ENCODE measurements at places on chromosomes 4 and X.
A peak's percentile ranks its signal among the peaks of the same experiment; 100 is the strongest.

DNA sequence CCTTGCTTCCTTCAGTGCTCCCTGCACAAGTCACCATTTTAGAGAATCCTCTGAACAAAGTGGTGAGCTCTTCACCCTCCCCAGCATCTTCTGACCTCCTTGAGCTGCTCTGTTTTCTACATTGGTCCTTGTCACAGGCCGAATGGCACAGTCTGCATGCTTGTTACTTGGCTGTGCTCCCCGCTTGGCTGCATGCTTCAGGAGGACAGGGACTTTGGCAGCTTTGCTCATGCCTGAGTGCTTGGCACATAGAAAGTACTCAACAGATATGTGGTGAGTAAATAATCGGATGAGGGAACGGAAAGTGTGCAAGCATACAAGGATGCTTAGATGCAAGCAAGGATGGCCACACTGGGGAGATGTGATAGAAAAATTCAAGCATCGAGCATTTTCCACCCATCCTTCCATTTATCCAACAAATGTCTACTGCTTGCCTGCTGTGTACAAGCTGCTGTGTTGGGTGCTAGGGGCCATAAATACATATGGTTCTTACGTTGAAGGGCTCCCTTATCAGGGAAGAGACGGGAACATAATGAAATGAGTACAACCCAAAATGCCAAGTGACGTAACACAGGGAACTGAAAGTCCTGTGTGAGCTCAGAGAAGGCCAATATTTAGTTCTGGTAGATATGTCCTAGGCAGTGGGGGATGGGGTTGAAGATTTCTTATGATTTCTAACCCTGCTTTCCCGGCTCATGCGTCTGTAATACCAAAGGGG, 31.2 kb downstream of the SLC2A9 start:
- no peak for DNase-seq

DNA sequence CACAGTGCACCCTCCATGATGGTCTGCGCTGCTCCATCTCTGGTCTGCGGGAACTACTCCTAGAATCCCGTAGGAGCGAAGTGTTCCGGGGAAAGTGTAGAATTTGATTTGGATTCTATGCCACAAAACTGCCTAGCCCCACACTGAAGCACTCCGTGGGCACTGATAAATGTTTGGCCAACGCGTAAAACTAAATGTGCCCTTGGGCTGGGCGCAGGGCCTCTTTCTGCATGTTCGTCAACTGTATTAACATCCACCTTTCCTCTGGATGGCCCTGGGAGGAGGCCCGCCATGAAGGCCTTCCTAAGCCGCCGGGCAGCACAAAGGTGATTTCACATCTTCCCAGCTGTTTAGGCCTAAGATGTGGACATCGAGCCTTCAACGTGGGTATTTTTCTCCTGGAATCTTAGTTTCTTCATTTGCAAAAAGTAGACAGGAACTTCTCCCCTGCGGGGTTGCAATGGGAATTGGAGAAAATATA, 2.6 kb downstream of the MSX1 start:
- no peak for DNase-seq

GRCh38 chrX:115504167-115504566, 56.8 kb upstream of the PLS3 start:
- DNase-seq: no peak

DNA sequence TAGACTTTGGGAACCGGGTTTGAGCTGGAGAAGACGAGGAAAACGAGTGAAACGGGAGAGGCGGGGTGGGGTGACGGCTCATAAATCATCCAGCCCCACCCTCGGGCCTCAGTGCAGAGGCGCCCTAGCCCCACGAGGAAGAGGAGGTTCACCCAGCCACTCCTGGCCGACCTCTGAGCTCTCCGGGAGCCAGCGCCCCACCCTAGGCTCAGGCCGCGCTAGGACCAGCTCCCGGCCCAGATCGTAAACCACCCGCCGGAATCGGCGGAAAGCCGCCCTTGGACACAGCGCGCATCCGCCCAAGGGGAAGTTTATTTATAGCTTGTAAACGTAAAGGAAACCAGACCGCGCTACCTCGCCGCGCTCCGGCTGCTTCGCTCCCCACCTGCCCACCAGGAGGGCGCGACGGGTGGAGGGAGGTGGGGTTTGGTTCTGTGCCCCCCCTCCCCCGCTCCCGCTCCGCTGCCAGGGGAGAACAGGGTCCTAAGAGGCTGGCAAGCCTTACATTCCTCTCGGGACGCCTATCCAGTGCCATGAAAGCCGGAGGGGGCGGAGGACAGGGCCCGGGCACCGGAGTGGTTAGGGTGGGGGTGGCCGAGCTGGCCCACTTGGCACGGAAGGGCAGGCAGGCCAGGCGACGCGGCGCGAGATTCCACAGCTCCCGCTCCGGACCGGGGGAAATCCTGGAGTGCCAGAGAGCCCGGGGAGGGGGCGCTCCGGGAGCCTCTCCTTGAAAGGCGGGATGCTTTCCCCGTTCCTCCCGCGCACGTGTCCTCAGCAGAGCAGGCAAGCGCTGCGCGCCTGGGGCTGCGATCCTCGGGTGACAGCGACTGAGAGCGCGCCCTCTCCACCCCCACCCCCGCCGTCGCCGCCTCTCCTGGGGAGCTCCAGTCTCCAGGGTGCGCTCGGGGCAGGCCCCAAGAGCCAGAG, 84.2 kb downstream of the BCOR start:
- DNase-seq: no peak

DNA sequence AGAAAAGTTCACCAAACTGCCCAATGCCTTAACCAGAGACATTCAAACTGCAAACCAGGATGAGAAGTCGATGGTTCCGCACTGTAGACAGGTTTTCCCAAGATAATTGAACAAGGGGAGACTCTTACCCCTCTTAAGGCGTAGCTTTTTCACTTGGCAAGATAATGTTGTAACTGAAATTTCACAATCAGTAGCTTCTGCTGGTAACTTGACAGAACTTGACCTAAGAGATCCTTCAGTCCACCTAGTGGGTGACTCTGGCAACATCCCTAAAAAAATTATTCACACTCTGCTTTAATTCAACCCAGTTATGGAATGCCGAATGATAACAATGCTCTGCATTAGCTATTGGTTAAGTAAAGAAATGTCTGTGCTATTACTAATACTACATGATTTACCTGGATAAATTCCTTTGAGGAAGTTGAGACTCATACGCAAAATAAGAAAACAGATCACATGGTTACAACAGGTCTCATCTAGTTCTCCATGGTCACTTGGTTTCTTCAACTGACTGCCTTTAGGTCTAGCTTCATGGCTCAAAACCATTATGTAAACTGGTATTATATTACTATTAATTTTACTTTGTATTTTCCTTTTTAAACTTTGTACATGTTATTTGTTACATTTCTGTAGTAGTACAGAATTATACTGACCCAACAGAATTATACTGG, 9.1 kb downstream of the ELF2 start:
- peak; percentile 12 for DNase-seq

GRCh38 chr4:142686081-142686480, 160.0 kb downstream of the INPP4B start:
- DNase-seq: no peak

DNA sequence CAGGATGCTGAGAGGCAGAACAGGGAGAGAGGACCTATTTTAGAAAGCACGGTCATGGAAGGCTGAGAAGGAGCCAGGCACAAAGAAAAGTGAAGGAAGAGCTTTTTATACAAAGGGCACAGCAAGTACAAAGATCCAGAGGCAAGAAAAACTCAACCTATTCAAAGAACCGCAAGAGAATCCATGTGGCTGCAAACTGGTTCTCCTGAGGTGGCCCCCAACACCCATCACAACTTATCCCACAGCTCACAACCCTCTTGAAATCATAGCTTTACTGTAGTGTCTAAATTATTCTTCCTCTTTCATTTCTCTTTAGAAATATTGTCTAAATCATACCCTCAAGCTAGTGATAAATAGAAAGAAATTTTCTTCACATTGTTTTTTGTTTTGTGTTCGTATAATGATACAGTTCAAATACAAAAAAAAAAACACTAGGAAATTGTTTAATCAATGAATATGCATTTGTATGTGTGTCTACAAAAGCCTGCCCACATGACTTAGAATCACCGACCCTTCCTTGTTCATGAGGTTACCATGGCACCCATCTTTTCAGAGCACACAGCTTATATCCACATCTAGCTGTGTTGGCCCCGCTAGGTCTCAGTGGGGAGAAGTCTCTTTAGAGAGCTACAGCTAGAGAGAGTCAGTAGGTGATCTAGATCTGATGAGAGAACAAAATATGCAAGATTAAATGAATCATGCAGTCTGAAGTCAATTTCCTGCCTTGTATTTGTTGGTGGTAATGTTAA, 126.9 kb upstream of the DCLK2 start:
- no peak for DNase-seq

GRCh38 chr4:4271912-4272311, 18.0 kb downstream of the LYAR start:
- DNase-seq: no peak

- DNase-seq: no peak
Measured at GRCh38 chr4:56627985-56628384, 53.1 kb downstream of the HOPX start.

DNA sequence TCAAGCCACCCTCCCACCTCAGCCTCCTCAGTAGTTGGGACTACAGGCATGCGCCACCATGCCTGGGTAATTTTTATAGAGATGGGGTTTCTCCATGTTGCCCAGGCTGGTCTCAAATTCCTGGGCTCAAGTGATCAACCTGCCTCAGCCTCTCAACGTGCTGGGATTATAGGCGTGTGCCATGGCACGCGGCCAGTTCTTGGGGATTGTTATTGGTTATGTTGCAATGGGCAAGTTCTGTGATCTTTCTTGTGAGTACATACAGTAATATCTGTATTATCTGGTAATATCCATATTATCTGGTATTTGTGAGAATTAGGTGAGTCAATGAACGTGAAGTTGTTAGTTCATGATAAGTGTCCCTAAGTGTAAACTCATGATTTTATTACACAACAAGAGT, 90.3 kb upstream of the TBL1X start:
- no peak for DNase-seq

DNA sequence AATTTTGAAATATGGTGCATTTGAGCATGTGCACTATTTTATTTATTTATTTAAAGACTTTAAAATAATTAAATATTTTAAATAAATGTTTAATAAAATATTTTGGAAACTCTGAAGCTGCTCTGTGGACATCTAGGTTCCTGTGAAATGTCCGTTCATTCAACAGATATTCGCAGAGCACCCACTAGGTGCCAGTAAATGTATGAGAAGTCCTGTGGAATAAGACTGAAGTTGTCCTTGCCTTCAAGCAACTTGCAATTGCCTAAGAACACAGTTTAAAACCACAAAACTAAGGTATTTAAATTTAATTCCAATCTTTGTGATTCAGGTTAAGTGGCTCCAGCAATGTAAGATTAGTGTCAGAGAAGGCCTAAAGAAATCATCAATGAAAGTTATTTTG, 306.7 kb downstream of the GBA3 start:
- DNase-seq: no peak

GRCh38 chr4:142158980-142159379, 522.6 kb downstream of the IL15 start:
- DNase-seq: no peak

GRCh38 chr4:139112650-139113049, 64.4 kb downstream of the ELF2 start:
- DNase-seq: no peak

- no peak for DNase-seq
Measured at GRCh38 chrX:39627257-39627656, 470.5 kb downstream of the BCOR start.

DNA sequence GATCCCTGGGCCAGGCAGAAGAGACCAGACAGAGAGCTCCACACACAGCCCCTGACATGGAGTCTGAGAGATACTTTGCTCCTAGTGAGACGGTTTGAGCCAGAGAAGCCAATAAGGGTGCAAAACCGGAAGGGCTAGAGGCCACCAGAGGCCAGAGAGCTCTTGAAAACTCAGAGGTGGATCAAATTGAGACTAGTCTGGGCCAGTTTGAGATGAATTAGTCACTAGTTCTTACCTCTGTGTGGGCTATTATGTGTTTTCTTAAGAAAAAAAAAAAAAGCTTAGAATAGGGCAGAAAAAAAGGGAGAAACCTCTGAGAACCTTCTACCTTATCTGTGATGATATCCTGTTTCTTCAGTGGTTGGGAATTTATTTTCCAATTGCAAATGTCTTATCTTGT, 110.4 kb upstream of the EDNRA start:
- DNase-seq: no peak

- DNase-seq: no peak
Measured at GRCh38 chrX:15745179-15745578, 7.1 kb downstream of the CA5B start.
